ENCODE measurements at places on chromosomes 7 and 10. TPM values are rescaled to one million over a fixed set of nuclear protein-coding genes. Genes with fewer than 3 reads are reported as not detected.

NME8 gene
- 0.29 TPM for total RNA-seq

DNA sequence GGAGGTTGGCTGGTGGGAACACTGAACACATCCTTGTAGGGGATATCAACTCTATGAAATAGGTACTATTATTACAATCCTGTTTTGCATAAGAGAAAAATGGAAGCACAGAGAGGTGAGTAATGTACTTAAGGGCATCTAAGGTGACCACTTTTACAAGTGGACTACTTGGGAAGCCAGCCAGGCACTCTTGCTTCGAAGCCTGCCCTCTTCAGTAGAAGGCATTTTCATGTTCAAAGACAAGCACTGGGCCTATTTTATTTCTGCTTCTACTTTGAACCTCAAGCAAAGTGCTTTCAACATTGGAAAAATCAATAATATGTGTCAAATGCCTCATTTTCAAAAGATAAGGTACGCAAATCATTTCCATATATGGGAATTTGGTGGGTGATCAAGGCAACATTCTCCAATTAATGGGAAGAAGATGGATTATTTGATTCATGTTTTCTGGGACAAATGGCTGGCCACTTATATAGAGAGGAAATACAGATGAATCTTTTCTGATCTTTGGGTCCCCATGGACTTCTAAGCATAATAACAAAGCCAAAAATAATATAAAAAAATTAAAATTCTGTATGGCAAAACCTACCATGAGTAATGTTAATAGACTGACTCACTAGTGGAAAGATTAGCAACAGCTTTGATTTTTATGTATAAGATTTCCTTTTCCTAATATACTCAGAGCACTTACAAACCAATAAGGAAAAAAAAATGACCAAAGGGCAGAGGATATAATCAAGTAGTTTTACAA, 270.2 kb downstream of the FRMD4A start:
- no peak for DNase-seq

- DNase-seq: no peak
Measured at GRCh38 chr7:151073990-151074389, 6.6 kb downstream of the FASTK start.

- DNase-seq: no peak
Measured at GRCh38 chr10:111830359-111830758, 353.2 kb downstream of the GPAM start.

- no peak for DNase-seq
Measured at GRCh38 chr7:96727534-96728088, 18.0 kb upstream of the SEM1 start.

DNA sequence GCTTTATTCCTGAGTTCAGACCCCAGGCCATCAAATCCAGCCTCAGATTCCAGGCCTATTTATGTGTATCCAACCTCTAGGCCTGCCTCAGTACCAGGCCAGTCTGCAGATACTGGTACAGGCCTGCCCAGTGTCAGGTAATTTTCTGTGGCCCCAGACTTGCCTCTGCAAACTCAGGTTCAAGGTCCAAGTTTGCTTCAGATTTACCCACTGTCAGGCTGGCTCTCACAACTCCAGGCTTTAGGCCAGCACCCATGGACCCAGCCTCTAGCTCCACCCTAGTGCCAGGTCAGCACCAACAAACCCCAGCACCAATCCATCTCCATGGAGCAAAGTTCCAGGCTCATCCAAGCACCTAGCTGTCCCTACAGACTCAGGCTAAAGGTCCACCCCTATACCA, 169.7 kb downstream of the ITGB1 start:
- no peak for DNase-seq
